ENCODE measurements at places on chromosomes 4 and X.

DNA sequence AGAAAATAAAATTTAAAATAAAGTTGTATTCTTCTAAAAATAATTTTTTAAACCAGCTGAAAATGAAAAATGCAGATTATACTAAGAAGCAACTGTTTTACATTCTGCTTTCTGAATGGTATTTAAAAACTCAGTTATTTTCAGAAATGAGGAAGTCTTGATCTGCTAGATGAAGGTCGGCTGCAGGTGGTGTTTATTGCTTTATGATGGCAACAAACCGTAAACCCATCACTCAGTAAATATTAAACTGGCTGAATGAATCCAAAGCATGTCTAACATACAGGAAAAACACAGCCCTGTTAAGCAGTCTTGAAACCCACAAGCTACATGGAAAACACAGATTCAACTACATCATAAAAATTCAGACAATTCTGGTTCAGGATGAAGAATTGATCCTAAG is 29.3 kb downstream of the DYNLT3 start:
- no peak for DNase-seq

- DNase-seq = no peak
Observed at GRCh38 chr4:102343964-102344519, 1.2 kb downstream of the SLC39A8 start.

DNA sequence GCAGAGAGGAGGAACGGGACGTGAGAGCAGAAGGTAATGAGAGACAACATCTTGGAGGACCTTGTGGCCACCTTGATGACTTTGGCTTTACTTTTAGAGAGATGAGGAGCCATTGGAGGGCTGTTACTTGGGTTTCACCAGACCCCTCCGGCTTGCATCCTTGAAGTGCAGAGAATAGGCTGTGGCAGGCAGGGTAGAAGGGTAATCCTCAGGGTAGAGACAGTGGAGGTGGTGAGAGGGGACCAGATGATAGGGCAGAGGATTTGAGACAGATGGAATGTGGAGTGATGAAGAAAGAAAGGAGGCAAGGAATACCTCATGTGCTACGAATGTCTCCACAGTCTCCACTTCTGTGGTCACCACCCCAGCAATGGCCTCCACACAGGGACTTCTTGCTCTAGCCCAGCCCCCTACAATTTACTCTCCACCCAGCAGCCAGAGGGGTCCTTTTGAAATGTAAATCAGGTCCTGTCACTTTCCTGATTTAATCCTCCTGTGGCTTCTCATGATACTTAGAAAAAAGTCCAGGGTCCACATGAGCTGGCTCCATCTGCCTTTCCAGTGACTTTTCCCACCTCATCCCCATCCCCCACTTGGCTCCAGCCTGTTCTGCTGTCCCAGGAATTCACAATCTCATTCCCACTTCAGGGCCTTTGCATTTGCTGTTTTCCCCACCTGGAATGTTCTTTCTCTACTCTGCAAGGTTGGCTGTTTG is 115.0 kb downstream of the PJA1 start:
- no peak for DNase-seq

DNA sequence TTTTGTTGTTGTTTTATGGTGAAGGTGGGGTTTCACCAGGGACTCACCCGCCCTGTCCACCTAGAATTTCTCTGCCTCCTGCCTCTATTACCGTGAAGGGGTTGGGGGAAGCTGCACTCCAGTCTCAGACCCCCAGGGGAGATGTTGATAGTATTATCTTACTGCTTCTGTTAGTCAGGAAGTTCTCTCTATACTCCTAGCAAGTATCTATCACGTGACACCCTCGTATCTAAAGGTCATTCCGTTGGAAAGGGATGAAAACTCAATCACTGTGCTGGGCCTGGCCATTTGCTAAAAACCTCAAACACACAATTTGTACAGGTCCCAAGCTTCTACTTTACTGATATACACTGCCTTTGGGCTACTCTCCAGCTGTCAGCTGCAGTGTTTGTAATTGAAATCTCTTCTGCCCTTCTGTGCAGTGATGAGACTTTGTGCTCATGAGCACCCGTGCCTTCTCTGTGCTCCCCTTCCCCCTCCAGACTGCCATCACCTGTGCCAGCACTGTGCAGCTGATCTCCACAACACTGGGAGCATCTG is 188.5 kb upstream of the ANXA3 start:
- no peak for DNase-seq

DNA sequence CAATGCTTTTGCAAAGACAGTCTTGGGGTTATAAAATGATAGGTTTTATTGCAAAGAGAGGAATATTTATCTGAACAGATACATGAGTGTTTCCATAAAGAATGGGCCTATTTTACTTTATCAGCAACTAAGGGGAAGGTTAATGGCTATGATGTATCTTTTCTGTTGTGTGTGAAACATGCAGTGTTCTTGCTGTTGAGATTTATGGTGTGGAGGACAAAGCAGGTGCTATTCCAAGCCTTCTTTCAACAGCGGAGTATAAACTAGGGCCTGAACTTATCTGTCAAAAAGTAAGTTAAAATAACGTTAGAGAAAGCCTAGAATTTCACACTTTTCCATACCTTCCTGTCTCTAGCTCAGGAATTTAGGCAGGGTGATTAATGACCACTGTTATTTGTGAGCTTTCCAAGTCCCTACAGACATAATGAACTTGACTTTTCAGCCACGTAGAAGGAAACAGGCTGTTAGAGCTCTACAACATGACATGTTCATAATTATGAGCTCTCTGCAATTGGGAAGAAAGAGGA is 411.4 kb downstream of the IL1RAPL1 start:
- no peak for DNase-seq

DNA sequence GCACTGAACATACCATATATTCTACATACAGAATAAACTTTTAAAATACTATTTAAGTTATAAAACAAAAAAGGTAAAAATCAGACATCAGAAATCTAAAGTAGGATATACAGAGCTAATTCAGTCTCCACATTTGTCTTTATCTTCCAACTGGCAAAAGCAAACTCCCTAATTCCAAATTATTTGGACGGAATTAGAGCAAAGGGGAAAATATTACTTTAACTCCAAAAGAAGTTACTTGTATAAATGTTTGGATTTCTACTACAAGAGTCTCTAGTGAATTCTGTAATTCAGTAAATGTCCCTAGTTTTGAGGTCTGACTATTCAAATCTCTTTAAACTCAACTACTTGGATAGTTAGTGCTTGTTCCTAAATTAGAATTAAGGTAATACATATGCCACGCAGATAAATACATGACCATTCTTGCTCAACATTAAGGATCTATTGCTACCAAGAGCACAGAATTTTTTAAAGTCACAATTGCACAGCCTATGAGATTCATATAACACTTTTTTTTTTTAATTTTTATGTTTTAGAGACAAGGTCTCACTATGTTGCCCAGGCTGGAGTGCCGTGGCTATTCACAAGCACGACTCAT is 7.3 kb downstream of the ZNF280C start:
- DNase-seq = no peak

GRCh38 chrX:23317799-23318724 is 16.6 kb upstream of the PTCHD1 start:
- DNase-seq = no peak

DNA sequence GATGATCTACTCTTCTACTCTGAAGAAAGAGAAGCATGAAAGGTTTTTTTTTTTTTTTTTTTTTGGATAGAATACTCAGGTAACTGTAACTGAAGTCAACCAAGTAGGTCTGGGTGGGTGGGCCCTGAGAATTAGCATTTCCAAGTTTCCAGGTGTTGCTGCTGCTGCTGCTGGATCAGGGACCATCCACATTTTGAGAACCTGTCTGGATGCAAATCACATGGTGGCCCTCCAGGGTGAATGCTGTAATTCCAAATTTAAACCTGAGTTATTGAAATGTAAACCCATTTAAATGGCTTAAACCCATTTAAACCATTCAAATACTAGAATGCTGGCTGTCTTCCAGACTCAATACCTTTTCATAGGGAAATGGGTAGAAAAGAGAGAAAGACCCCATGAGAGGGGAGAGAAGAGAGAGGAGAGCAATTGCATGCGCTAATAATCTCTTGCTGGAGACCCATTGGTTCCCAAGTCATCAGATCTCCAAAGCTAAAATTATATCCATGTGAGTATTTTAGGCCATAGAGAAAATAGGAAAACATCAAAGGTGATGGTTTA is 17.6 kb downstream of the SUPT20HL1 start:
- DNase-seq = no peak

GRCh38 chr4:27524224-27524623 is 663.6 kb downstream of the STIM2 start:
- no peak for DNase-seq

- no peak for DNase-seq
Observed at GRCh38 chr4:107213880-107214279, 177.8 kb upstream of the DKK2 start.

- DNase-seq = no peak
Observed at GRCh38 chr4:8173492-8174242, 15.1 kb upstream of the ABLIM2 start.

GRCh38 chr4:76733068-76733771 is 164.7 kb downstream of the SOWAHB start:
- DNase-seq = no peak

- no peak for DNase-seq
Observed at GRCh38 chr4:59161249-59161648, 2038.9 kb upstream of the ADGRL3 start.

DNA sequence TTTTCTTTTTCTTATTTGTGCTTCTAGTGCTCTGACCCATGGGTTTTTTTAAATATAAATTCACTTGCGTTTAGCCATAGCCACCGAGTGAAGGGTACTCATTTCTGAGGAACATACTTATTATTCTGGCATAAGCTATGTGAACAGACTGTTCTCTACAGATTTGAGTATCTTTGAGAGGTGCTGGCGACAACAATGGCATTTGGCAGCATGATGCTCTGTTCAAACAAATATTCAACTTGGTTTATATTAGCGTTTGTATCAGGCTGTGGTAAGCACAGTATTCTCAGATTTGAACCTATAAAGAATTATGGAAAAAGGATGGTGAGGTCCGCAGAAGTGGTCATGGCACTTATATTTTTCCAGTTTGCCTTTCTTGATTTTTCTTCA is 108.7 kb upstream of the LIMCH1 start:
- DNase-seq = no peak

DNA sequence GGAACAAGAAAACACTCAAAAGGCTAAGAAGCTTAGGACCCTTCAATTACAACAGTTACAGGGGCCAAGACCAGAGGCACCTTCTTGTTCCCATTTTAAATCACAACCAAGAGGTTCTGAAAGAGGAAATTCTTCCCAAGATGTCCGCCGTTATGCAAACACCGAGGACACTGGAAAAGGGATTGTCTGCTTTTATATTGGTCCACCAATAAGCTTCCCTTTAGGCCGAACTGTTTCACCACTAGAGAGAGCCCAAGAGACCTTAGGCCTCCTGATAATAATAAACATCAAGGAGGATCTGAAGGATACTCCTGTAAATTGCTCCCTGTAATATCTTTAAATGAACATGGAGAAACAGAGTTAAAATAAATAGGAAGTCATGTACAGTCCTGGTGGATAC is 92.6 kb upstream of the NLRP2B start:
- DNase-seq = no peak

DNA sequence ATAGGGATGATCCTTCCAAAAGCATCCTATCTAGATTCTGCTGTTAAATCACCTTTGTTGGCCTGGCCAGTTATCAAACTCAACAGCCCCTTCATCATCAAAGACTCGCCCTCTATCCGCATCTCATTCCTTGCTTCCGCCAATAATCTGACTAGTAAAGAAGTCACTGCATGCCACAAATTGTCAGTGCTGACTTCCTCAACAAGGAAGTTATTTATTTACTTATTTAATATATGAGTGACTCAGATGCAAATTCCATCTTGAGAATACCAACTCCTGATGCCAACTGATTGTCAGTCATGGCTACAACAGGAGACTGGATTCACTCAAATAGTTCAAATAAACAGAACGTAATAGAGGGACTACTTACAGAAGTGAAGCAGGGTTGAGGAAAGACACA is 283.8 kb downstream of the TRIML1 start:
- no peak for DNase-seq

- no peak for DNase-seq
Observed at GRCh38 chr4:11404431-11404830, 24.3 kb downstream of the HS3ST1 start.

GRCh38 chr4:53961351-53961750 is 103.1 kb downstream of the CHIC2 start:
- DNase-seq = no peak

DNA sequence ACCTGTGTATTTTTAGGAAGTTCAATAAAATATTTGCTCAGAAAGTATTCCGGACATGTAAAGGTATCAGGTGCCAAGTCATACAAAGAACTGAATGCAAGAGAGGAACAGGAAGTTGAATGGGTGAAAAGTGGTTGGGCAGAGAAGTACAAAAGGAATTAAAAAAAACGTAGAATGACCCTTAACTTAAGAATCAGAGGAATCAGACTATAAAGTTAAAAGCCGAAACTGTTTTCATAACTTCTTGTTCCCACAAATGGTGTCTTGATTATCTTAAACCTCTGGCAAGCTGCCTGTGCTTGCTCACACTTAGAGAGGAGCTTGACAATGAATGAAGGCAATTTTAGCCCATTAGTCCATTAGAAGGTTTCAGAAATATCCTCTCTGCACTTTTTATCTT is 81.6 kb upstream of the HHIP start:
- DNase-seq = no peak

GRCh38 chr4:155692361-155692760 is 25.7 kb downstream of the GUCY1A1 start:
- no peak for DNase-seq

- DNase-seq = no peak
Observed at GRCh38 chrX:129932821-129933321, 26.9 kb downstream of the UTP14A start.

GRCh38 chr4:118974758-118975157 is 86.1 kb downstream of the SYNPO2 start:
- DNase-seq = no peak

GRCh38 chr4:137638934-137639333 is 106.6 kb upstream of the PCDH18 start:
- DNase-seq = no peak

GRCh38 chr4:16083241-16084191 is at the start of gene PROM1:
Gene PROM1, minus strand, starts transcription at chr4:16084023. Its CDS starts 8,117 bp downstream, at chr4:16075906.
- DNase-seq = no peak

GRCh38 chrX:10189317-10190268 is 32.8 kb downstream of the CLCN4 start:
- DNase-seq = peak; percentile 58

DNA sequence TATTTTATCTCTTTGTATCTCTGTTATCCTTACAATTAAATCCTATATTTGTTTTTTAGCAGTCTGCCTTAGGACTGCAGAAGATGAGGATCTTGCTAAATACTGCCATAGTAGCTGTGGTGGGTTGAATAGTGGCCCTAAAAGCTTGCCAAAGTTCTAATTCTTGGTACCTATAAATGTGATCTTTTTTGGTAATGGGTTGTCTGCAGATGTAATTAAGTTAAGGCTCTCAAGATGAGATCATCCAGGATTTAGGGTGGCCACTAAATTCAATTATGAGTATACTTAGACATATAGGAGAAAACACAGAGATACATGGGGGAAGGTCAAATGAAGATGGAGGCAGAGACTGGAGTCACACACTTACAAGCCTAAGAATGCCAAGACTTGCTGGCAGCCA is 1753.7 kb downstream of the RPA4 start:
- DNase-seq = no peak

- no peak for DNase-seq
Observed at GRCh38 chrX:45011131-45011530, 138.1 kb downstream of the KDM6A start.

GRCh38 chr4:140309124-140309870 is 64.1 kb upstream of the SCOC start:
- DNase-seq = no peak

GRCh38 chr4:74451214-74451661 is 6.3 kb downstream of the AREG start:
- DNase-seq = no peak

GRCh38 chr4:136337216-136337615 is 1195.1 kb downstream of the PCDH18 start:
- no peak for DNase-seq

GRCh38 chr4:169626331-169627282 is 6.2 kb downstream of the CLCN3 start:
- DNase-seq = no peak
